NCI-H774 (cell line): ENCODE measurements at places on chromosomes 6 and 20.
A peak's percentile ranks its signal among the peaks of the same experiment; 100 is the strongest.

DNA sequence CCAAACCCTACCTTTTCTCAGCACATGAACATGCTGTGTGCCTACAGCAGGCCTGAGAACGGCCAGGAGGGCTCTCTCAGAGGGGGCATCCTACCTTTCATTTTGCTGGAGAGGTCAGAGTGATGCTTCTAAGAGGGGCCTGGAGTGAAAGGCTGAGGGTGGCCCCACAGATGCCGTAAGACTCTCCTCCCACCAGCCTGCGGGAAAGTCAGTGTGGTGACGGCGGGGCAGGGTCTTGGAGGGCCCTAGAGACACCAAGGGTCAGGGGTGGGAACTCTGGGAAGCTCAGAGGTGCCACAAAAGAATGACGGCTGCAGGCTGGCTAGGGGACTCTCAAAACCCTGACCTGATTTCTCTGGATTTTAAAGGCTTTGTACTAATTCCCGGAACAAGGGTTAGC lies 107.6 kb downstream of the SLC23A2 start:
- DNase-seq, result no peak

GRCh38 chr6:38510205-38510604 lies 129.5 kb downstream of the BTBD9 start:
- DNase-seq, result no peak

- DNase-seq, result no peak
These were observed 681.0 kb upstream of the GJE1 start for GRCh38 chr6:141451511-141452353.

GRCh38 chr6:2127484-2127911 lies 117.9 kb downstream of the GMDS start:
- no peak for DNase-seq

GRCh38 chr20:62214067-62214466 lies 6.0 kb downstream of the HRH3 start:
- DNase-seq, result no peak

GRCh38 chr6:129996387-129996786 lies 22.0 kb upstream of the L3MBTL3 start:
- DNase-seq, result peak; percentile 49

- no peak for DNase-seq
These were observed 14.6 kb upstream of the BLCAP start for GRCh38 chr20:37542281-37542680.

DNA sequence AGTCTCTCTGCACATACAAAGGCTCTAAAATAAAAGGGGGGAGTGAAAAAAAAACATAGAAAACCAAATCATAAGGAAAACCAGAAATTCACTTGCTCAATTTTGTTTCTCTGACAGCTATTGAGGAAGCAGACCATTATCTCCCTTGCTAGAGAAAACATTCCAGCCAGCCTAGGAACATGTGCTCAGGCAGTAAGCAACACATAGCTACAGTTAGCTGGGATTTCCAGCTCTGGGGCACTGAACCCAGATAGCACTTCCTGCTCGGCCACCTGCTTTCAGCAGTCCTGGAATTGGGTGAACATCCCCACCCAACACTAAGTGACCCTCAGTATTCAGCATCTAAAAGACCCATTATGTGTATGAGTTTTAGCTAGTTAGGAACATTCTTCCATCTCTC lies 61.3 kb downstream of the TNFRSF21 start:
- DNase-seq, result no peak

DNA sequence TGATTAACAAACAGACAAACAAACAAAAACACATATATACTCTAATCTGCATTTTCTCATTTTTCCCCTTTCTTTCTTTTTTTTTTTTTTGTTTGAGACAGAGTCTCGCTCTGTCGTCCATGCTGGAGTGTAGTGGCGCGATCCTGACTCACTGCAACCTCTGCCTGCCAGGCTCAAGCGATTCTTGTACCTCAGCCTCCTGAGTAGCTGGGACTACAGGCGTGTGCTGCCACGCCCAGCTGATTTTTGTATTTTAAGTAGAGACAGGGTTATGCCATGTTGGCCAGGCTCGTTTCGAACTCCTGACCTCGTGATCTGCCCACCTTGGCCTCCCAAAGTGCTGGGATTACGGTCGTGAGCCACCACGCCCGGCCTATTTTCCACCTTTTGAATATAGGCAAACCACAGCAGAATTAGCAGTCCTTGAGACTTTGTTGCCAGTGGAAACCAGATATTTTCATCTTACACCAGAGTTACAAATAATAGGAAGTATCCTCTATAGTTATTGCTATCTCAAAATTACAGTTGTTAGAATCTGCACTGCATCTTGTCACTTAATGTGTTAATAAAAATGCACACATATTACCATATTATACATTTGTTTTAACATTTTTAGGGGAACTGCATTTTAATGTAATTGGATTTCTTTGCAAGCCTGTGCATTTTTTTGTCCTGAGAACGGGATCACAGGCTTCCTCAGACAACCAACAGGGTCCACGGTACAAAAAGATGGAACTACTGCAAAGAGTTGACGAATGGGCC lies 208.2 kb upstream of the ZNF217 start:
- DNase-seq, result no peak

GRCh38 chr6:51820555-51820954 lies 266.9 kb downstream of the PKHD1 start:
- DNase-seq, result no peak

DNA sequence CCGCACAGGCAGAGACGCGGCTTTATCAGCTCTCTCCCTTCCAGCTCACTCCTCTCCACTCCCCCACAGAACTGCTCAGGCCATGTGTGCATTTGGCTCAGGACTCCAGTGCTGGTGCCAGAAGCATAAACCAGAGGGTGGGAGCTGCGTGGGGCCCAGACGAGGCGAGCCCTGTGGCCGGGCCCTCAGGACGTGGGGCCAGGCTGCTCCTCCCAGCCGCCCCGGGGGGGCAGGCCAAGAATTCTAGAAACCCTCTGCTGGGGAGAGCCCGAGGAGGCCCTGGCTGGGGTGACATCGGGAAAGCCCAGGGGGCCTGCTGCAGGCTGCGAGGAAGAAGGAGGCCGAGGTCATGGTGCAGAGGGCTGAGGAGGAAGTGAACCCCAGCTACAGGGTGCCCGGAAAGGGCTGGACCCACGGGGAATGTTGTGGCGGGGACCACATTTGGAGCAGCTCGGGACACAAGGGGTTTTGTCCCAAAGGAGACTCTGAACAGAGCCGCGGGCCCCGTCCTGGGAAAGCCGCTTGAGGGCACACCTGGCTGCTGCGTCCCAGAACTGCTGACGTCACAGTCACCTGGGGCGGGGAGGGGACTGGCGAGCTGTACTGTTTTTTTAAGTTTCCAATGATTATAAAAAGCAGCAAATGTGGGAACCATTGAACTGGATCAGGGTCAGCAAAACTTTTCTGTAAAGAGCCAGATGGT lies 107.1 kb downstream of the BANF2 start:
- DNase-seq, result no peak

DNA sequence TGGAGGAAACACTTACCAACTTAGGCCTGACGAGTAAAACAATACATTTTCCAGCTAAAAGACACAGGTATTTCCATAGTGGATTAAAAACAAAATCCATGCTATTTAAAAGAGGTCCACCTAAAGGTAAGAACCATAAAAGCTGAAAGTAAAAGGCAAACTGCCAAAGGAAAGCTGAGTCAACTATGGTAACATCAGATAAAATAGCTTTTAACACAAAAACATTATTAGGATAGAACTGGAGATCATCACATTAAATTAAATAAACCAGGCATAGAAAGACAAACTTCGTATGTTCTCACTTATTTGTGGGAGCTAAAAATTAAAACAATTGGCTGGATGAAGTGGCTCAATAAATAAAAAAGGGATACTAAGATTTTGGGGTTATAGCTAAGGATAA lies 166.8 kb upstream of the SLC22A16 start:
- no peak for DNase-seq

- DNase-seq, result no peak
These were observed 6.1 kb downstream of the JAG1 start for GRCh38 chr20:10667560-10668167.

DNA sequence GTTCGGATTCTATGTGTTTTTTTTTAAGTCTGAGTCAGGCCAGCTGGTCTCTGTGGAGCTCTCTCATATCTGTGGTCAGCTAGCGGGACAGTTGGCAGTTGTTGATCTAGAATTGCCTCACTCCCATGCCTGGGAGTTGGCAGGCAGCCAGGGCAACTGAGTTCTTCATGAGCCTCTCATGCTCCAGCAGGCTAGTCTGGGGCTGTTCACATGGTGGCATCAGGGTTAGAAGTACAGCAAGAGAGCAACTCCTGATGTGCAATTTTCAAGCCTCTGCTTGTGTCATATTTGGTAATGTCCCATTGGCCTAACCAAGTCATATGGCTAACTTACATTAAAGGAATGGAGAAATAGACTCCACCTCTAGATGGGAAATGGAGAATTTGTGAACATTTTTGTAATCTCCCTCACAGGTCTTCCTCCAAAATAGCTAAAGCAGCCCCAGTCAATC lies 6.7 kb upstream of the IFT52 start:
- DNase-seq, result no peak

DNA sequence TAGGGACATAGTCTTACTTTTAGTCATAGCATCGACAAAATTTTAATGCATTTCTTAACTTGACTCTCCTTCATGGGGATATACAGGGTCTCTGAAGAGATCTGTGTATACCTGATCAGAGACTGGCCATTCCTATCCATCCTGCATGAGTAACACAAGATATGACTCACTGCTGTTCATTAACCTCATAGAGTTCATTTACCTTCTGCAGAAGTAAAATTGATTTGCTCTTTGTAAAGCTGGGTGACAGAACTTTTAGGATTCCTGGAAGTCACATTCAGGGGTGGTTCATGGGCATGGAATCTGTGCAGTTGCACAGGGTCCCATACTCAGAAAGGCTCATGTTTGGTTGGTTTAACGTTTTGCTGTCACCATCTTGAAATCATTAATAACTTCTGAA lies 53.2 kb downstream of the PDE7B start:
- DNase-seq, result no peak

DNA sequence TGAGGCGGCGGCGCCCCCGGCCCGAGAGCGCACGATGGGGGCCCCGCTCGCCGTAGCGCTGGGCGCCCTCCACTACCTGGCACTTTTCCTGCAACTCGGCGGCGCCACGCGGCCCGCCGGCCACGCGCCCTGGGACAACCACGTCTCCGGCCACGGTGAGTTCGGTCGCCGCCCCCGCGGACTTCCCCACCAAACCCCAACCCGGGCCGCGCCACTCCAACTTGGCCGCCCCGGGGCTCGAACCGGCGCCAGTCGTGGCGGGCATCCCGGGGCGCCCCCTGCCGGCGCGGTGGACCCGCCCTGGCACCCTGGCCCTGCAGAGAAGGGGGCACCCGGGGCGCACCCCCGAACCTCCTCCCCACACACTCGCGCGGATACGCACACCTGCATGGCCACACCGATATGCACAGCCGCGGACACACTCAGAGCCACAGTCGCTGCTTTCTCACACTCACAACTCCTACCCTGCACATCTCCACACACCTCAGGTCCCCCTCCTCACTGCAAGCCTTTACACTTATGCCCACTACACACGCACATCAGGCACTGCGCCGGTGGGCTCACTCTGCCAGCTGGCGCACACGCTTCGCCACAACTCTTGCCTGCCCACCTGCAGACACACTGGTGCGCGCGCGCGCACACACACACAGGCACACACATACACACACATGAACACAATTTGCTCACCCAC lies 535 bp downstream of the VSTM2L start:
- no peak for DNase-seq

- DNase-seq, result no peak
These were observed 102.0 kb downstream of the MAFB start for GRCh38 chr20:40587038-40587437.

- DNase-seq, result no peak
These were observed 46.9 kb downstream of the TRAF3IP2 start for GRCh38 chr6:111558690-111559187.

- DNase-seq, result no peak
These were observed 37.1 kb downstream of the PHF3 start for GRCh38 chr6:63672582-63673129.

- peak; percentile 83 for DNase-seq
These were observed at the start of gene PLCB1 for GRCh38 chr20:8131598-8132483. PLCB1 (plus strand) TSS chr20:8132266; CDS start chr20:8132652, 386 bp downstream.

DNA sequence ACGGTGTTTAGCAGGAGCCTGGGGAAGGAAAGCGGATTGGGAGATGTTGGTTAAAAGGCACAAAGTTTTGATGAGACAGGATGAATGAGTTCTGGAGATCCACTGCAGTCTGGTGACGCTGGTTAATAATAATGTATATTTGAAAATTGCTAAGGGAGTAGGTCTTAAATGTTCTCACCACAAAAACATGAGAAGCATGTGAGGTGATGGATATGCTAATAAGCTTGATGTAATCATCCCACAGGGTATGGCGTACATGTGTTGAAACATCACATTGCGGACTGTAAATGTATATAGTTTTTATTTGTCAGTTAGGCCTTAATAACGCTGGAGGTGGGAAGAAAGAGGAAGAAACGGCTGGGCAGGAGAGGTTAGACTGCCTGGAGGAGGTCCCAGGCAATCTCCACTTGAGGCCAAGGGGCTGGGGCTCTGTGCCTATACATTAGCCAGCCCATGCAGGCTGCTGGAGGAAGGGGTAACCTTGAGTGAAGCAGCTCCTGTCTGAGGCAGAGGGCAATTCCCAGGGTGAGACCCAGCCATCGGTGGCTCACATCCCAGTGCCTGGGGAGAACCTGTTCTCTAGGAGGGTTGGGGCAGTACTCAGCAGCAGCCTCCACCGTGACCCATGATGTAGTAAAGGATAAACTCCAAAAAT lies 188.2 kb upstream of the QKI start:
- no peak for DNase-seq

GRCh38 chr20:61233590-61233989 lies 18.5 kb upstream of the CDH4 start:
- DNase-seq, result no peak

GRCh38 chr6:133843098-133843497 lies 45.8 kb upstream of the TCF21 start:
- DNase-seq, result no peak

DNA sequence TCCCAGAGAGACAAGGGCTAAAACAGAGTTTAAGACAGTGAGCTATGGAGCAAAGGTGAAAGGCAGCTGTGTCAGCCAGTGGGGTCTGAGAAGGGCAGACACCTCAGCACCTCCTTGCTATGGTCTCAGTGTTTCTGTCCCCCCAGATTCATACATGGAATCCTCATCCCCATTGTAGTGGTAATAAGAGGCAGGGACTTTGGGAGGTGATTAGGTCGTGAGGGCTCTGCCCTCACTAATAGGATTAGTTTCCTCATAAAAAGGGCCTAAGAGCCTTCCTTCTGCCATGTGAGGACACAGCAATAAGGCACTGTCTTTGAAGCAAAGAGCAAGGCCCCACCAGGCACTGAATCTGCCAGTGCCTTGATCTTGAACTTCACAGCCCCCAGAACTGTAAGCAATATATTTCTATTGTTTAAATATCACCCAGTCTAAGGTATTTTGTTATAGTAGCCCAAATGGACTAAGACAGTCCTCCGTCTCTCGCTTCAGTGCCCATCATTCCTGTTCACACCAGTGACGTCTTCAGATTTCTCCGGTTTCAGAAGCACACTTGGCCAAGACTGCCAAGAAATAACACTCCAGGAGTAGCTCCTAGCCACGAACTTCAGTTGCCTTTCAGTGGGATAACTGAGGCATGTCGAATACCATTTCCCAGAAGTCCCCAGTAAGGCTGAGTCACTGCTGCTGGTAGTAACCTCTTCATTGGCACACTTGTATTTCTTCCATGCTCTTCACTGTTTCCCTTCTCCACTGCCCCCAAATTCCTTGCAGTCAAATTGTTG lies 32.8 kb downstream of the SLC13A3 start:
- DNase-seq, result no peak
